ENCODE measurements at places on chromosomes 6 and 20.

DNA sequence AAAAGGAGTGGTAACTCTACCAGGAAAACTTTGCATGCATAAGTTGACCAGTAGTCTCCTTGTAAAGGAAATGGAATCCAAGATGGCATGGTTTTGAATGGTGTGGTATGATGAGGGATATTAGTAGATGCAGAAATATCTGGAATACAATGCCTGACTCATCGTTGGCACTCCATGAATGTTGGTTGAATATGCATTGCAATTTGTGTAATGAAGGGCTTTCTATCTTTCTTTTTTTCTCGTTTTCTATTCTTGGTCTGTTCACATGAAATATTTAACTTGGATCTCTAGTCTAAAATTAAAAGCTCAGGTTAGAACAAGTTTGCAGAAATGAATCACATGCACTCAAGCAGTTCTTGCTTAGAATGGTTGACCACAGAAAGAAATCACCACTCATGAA, 277.3 kb upstream of the PRND start:
- DNase-seq = no peak

DNA sequence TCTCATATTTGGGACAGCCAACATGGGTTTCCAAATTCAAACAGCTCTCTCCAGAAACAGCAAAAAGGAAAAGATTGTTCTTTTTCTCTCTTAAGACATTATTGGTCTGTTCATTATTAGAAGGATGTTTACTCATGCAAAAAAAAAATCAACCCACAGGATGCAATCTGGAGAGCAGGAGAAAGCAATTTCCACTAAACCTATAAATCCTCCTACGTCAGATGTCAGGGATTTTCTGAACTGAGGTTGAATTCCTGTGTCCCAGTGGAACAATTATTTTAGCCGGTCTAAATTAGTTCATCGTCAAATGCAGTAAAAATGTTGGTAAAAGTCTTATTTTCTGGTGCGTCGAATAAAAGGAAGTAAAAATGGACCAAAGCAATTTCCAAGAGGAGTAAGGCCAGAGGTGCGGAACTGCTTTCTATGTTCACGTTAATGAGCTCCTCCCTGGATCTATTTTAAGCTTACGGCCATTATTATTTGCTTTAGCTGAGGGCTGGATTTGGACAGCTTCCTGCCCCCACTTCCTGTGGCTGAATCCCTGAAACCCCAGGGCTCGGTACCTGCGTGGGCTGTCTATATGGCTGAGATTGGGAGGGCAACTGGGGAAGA, at the start of gene GABRR1:
TSS of gene GABRR1 (minus strand) at position 60 of the 612 bp plus-strand sequence. CDS start at position 24, 36 bp downstream.
- no peak for DNase-seq

DNA sequence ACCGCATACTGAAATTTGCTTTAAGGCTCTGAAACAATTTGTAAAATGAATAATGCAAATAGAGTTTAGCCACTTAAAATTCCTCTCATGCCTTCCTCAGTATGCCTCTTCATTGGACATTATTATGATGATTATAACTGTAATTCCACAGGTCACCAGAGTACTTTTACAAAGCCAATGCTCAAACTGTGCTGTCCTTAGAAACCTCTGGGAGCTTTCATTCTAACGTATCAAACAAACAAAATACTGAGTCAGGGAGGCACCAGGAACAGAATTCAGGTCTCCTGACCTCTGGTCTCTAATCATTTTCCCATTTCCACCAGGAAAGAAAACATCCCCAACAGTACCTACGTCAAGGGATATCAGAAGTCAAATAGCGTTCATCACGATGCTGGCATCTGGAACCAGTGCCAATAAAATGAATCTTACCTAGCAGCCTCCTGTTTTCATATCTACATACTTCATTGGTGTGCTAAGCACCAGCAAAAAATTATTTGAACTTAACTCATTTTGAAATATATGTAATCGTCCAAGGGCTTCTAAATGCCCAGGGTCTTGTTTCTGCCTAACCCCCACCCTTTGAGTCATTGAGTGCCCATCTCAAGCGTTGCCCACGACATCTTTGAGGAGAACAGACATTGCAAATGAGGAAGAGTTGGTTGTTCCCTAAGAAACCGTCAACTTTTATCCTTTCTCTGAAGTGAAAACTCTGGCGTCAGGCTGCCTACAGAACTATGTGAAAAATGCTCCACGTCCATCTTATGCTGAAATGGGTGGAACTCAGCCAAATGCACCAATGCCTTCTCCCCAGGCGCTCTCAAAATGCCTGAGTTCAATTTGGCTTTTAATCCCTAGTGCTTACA, 37.9 kb downstream of the NEDD9 start:
- DNase-seq = no peak

- DNase-seq = no peak
Measured at GRCh38 chr6:30548375-30548774, 7.9 kb downstream of the GNL1 start.

DNA sequence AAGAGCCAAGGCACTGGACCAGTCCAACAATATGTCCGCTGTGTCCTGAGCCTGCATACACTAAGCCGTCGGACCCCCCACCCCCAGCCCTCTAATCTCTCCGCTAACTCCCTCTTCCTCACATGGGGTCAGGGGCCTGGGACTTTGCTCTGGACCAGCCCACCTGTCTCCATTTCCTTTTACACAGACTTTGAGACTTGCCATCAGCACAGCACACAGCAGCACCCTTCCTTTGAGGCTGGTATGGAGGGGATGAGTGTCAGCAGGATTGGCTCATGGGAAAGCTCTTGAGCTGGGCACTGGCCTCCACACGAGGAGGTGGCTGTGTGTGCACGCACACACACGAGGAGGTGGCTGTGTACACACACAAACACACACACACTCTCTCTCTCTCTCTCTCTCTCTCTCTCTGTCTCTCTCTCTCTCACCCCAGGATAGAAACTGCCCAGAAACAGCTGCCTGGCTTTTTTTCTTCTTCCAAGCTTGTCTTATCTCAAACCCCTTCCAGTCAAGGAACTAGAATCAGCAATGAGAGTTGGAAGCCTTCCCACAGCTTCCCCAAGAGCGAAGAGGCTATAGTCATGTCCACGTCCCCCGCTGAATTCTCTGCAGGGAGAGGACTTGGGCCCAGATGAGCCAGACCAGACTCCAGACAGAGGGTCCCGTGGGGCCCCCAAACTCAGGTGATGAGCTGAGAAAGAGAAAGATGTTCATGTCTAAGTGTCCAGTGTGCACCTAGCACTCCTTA, 18.6 kb downstream of the SLC9A8 start:
- DNase-seq = no peak

- DNase-seq = peak; percentile 35
Measured at GRCh38 chr6:17584241-17584803, 15.8 kb upstream of the FAM8A1 start.

DNA sequence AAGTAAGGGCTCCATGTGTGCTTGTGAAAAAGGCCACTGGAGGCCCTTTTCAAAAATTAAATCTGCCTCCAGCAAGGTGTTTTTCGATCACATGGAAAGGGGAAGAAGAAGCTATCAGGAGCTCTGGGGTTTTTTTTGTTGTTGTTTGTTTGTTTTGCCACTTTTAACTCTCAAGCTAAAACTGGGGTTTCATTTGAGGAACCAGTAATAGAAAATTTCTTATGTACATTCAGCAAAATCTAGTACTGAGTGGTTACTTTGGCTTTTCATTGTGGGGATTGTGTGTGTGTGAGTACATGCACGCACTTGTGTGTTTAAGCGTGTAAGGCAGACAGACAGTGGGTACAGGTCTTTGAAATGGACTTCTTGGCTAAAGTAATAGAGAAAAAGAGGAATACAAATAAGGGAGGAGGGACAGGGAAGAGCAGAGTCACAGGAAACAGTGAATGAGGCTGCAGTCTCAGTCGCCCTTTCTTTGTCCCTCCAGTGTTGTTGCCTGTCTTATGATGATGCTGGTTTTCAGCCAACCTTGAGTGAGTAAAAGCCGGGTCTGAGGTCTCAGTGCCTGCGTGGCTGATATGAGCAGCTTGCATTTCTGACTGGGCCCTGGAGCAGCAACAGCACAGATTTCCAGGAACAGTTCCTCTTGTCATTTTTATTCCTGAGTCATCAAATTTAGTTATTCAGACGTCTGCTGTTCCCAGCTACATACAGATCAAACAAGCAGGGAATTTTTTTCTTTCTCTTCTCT, 26.2 kb downstream of the SLC16A10 start:
- DNase-seq = peak; percentile 34

DNA sequence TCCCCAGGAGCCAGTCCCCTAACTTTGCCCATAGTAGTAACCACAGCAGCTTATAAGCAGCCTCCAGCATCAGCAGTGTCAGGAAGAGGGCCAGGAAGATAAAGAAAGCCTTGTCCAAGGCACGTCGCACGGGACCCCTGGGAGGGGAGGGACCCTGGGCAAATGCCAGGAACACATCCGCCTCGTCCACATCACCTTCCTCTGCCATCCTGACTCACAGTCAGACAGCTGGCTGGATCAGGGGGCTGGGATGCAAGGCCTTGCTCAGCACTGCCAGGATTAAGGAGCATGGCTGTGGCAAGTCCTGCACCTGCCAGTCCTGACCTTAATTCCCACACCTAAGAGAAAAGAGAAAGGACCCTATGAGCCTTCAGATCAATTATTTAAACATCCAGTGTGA, 11.5 kb upstream of the ZBTB22 start:
- DNase-seq = no peak

DNA sequence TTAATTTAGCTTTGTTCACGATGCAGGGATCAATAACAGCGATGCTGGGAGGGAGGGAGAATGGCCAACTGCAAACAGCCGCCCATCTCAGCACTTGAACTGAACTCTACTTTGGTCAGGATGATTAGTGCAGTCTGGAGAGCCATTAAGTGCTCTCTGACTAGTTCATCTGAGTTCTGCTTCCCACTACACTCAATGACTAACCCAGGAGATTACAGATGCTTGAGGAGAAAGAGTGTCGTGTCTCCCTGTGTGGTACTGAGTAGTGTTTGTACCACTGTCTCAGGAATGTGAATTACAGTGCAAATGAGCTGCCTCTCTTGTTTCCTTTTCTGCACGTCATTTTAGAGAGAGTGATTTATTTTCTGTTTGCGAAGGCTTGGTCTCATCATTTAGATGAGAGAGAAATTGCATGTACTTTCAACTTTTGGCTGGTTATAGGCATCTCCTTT, 23.5 kb downstream of the CARMIL1 start:
- no peak for DNase-seq

DNA sequence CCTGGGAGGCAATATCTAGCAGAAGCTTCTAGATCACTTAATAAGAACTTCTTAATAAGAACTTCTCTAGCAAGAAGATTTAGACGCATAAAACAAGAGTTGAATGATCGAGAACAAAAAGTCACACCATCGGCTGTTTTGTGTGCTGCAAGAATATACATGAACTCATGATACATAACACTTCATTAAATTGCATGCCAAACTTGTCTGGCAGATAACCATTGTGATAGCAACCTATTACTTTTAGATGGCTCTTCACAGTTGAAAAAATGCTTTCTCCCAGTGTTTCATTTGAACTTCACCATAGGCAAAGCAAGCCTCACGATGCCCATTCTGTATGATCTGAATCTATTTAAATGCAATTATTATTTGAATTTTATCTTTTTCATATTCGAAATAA, 249.9 kb downstream of the CBLN4 start:
- DNase-seq = no peak

DNA sequence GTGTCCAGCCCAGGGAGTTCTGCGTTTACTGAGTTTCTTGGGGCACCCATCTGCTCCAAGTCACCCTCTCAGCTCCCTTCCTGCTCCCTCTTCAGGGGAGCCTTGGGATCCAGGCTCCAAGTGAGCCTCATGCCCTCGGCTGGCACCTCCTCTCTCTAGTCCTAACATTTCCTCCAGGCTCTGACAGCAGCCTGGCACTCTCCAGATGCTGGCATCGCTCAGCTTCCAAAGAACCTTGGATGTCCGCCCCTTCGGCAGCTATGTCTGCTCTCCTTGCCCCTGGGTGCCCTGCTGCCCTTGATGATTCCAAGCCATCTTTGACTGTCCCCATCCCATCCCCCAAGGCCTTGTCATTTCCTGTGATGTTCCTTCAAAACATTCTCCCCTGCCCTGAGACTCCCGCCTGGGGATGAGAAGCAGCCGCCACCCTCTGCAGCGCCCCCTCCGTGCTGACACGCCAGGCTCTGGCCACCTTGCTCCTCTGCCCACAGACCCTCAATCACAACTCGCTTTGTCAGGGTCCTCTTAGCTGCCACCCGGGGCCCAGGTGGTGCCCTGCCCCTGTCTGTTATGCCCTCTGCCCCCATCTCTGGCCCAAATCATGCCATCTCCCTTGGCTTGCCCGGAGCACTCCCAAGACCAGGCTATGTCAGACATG, 6.6 kb upstream of the GFRA4 start:
- peak; percentile 28 for DNase-seq

DNA sequence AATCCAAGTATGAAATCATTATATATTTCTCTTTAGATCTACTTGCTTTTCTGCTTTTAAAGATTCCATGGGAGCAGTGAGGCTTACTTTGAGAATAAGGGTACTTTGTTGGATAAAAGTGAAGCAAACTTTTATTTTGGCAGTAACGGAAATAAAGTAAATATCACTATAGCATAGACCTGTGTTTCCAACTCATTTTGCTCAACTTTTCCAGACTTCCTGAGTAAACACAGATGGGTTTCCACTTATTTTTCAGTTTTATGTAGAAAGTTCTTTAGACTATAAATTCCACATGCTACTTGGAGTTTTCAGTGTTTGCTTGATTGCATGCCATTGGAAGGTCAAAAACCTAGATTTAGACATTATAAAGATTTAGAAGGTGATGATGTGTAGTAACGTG, 6.2 kb downstream of the STX16 start:
- no peak for DNase-seq

GRCh38 chr20:61752576-61752975, 313.1 kb downstream of the TAF4 start:
- no peak for DNase-seq

- DNase-seq = no peak
Measured at GRCh38 chr6:39347206-39347605, 24.7 kb upstream of the KCNK16 start.

- DNase-seq = no peak
Measured at GRCh38 chr6:143845033-143845432, 1.9 kb downstream of the LTV1 start.

DNA sequence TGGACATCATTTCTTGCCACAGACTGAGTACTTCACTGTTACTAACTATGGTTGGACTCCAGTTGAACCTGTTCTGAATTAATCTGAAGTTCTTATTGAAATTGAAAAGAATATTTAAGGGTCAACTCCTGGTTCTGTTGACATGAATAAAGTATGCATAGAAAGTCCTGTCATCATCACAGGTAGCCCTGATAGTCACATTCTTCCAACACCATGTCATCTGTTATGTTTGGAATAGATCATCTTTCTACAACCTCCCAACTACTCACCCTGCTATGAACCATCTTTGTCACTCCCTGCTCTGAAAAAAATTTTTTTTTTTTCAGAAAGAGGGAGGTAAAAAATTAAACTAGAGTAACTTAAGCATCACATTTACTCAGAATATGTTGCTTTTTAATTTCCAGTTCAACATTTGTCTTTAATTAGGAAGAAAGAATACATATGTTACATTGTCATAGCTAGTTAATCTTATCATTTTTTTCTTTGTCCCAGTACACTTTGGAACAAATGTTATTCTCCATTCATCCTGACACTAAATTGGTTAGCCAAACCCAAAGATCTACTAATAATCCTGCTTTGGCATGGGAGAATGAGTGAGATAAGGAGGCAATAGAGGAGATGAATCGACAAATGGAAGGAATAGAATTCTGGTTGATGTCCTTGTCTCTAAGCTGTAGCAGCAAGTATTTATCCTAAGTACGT, 775.1 kb upstream of the NRSN1 start:
- no peak for DNase-seq

- no peak for DNase-seq
Measured at GRCh38 chr20:11143481-11143880, 469.7 kb upstream of the JAG1 start.
